Left renal cortex interstitium (tissue), 4 donors: ENCODE measurements at places on chromosomes 6 and 20. TPM values are rescaled to one million over a fixed set of nuclear protein-coding genes. Genes with fewer than 3 reads are reported as not detected.

GRCh38 chr6:108733051-108733450, 115.2 kb upstream of the ARMC2 start:
- DNase-seq, result no peak

DNA sequence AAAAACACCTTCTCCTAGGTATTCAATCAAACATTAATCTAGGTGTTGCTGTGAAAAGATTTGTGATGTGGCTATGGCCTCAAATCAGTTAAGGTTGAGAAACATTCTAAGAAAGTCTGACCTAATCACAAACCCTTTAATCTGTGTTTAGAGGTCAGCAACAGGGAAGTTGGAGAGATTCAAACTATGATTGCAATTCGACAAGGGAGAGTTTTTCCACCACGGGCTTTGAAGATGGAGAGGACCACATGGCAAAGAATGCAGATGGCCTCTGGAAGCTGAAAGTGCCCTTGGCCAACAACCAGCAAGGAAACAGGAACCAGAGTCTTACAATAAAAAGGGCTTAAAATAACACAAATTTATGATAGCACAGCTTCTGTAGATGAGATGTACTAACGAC, 29.6 kb upstream of the LGSN start:
- DNase-seq, result no peak

DNA sequence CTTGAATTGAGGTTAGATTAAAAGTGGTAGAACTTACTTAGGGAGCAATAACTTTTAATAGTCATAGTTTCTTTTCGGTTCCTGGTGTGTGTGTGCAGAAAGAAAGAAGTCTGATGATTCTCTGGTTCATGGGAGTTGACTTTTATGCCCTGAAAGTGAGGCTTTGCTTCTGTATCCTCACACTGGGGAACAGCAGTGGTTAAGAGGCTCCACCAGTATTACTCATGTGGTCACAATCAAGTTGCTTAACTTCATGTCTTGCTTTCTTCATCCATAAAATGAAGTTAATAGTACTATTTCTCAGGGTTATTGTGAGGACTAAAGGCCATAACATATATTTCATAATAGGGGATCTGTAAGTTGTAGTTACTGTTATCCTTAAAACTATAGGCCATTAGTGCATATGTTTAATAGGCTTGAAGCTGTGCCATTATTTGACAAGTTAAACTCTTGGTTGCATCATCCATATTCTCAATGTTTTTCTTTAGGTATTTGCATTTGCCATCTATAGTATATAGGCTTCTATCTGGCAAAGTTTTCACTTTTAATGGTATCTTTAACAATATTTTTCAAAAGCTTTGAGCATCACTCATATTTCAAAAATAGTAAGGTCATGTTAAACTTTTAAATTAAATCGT, 262.4 kb downstream of the PLCB1 start:
- no peak for DNase-seq

- DNase-seq, result no peak
Measured at GRCh38 chr6:128233531-128233930, 286.9 kb downstream of the PTPRK start.

DNA sequence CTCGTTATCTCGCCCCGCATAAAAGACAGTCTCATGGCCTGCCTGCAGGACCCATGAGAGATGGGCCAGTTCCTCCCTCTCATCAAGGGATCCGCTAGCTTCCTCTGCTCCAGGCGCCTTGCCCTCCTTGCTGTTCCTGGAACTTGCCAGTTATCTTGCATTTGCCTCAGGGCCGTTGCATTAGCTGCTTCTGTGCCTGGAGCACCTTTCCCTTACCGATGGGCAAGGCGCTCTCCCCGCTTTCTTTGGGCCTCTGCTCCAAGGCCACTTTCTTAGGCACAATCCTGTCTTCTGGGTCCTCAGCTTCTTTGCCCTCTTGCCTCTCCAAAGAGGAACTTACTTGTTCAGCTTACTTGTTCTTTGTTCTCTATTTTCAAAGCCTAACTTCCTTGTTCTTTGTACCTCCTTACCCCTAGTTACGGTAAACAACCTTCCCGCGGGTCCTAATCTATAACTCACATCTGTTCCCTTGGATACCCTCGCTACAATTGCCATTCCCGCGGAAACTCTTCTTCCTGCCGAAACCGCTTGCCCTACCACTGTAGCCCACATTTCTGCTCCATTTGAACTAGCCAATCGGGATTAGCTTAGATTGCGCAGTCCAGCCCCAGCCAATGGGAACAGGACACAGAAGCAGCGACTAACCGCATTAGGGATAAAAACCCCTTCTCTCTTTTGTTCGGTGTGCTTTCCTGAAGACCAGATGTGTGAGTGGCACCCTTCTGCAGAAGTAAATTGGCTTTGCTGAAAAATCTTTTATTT, 887 bp upstream of the NSFL1C start:
- no peak for DNase-seq

DNA sequence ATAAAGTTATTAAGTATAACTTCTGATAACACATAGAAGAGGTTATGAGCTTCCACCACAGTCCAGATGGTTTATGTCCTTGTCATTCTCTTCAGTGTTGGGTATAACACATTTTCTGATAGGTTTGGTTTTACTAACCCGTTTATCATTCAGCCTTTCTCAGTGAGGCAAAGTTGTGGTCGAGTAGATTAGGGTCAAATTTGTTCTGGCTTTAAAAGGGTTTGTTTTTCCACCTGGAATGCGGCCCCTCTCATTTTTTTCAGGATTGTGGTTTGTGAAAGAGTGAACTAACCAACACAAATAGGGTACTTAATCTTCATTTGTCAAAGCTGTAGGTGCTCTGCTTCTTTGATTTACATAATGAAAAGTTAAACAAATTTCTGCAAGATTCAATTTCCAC, 204.2 kb upstream of the ASCC3 start:
- DNase-seq, result no peak

GRCh38 chr20:36845288-36845971, 30.5 kb upstream of the TLDC2 start:
- DNase-seq, result no peak

- DNase-seq, result no peak
Measured at GRCh38 chr20:54545676-54546358, 70.4 kb downstream of the DOK5 start.

DNA sequence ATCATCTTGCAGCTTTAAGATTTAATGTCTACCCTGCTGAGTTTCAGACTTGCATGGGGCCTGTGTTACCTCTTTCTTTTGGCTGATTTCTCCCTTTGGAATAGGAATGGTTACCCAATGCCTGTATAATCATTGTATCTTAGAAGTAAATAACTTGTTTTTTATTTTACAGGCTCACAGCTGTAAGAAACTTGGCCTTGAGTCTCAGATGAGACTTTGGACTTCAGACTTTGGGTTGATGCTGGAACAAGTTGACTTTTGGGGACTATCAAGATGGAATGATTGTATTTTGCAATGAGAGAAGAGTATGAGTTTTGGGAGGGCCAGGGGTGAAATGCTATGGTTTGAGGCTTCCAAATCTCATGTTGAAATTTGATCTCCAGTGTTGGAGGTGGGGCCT, 34.9 kb upstream of the CAP2 start:
- no peak for DNase-seq

DNA sequence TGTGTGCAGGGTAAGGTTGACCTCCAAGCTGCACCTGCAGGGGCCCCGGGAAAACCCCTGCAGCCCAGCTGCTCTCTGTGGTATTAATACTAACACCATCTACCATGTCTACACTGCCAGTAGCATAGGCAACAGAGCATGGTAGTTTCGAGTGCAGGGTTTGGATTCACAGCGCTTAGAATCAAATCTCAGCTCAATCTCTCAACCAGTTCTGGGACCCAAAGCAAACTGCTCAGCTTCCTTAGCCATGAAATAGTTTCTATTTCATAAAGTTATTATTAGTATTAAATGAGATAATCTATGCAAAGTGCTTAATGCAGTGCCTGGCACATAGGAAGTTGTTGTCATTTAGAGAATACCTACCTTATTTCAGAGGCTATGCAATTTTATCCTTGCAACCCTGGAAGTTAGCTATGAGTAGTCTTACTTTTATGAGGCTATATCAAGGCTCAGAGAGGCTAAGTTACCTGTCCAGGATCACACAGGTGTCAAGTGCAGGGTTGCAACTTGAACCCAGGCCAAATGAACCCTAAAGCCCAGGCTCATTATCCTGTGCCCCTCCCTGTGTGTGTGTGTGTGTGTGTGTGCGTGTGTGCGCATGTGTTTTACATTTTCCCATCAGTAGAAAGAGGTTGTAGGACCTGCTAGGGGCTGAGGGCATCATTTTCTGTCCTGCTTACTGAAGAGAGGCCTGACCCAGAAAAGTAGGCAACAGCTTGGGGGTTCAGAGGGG, 27.6 kb upstream of the MRPS18A start:
- DNase-seq, result no peak

DNA sequence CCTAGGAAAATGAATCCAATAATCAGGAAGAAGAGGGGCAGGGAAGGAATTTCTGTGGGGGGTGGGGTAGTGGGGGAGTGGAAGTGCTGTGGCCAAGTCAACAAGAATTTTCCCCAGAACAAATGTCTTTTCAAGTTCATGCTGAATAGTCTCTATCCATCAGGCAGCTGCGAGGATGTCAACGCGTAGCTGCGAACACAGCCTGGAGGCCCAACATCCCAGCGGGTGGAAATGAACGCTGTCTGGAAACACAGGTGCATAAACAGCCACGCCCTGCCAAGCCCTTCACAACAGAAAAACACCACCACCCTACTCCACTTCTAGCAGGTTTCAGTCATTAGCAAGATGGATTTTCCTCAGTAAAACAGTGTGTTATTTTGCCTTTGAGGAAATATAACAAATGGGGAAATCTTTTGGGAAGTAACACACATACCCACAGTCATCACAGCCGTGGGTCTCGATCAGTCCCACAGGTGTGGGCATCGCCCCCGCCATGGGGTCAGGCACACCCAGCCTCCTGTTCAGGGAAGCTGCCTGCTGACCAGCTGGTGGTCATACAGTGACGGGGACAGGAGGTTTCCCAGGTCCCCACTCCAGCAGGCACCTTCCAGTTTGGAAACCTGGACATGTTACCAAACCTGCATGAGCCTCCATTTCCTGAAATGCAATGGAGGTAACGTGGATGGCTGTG, 112.1 kb upstream of the THBS2 start:
- no peak for DNase-seq

DNA sequence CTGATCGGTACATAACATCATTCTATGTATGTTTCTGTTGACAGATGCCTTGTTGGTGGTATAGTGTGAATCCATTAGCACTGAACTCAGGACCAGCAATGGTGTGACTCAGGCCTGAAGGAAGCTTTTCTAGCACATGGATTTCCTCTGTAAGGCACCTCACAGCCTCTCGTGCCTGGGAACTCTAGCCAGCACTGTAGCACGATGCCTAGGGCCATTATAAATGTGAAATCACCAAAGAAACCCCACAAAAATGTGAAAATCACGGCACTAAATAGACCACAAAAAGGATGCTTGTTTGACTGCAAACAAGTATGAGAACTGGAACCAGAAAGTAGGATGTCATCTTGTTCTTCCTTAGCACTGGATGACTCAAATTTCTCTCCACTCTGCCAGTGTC, 63.7 kb upstream of the NKX2-2 start:
- no peak for DNase-seq

- DNase-seq, result no peak
Measured at GRCh38 chr20:16528078-16528477, 45.2 kb downstream of the KIF16B start.

DNA sequence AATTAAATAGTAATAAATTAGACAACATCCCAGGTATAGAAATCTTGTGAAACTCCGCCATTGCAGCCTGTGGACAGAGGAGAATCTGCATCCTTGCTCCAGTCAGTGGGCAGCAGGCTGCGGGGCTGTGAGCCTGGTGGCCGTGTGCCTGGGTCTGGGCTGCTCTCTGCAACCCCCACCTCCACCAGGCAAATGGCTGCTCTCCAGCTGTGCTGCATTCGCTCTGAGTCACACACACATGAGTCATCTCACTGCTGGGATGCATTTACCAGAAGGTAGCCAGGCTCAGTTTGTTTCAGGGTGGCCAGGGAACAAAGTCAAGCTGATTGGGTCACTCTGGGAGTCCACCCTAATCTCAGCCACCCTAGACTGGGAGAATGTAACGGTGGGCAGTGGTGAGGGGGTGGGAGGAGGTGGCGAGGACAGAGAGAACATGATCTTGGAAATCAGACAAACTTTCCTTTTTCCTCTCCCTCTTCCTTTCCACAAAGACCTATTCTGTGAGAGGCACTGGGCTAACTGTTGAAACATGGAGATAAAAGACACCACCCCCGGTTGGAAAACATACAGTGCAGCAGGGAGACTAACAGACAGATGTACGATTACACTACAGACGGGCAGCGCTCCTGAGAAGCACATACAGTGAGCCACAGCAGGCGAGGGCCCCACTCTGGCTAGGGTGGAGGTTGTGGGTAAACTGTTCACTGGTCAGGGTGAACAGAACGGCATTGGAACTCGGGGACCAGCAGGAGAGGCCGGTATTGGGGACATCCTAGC, 59.2 kb downstream of the TRAM2 start:
- DNase-seq, result no peak

DNA sequence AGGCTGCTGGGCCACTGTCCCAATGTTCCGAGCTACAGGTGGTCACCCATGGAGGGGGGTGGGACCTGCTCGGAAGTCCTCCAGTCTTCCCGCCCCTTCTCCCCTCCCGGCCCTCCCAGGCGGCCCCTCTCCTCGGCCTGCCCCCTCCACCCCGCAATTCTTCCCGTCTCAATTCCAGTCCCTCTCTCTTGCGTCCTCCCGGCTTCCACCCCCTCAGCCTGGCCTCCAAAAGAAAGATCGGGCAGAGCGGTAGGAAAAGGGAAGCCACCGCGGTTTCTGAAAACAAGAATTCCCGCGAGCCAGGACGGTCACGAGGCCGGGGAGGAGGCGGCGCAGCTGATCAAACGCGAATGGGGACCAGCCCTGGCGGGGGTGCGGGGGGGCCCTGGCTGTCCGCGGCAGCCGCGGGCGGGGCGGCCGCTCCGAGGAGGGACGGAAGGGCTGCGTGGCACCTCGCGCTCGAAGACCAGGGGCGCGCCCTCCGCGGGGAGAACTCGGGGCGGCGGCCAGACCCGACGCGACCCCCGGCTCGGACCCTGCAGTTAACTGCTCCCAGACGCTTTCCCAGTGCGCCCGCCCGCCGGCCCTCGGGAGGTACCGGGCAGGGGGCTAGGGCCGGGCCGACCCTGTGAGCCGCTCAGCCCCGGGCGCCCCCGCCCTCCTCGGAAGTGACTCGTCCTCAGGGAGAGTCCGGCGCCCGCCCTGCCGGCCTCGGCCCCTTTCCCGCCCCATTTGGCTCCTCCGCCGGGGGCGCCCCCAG, 1.0 kb downstream of the PXDC1 start:
- no peak for DNase-seq

DNA sequence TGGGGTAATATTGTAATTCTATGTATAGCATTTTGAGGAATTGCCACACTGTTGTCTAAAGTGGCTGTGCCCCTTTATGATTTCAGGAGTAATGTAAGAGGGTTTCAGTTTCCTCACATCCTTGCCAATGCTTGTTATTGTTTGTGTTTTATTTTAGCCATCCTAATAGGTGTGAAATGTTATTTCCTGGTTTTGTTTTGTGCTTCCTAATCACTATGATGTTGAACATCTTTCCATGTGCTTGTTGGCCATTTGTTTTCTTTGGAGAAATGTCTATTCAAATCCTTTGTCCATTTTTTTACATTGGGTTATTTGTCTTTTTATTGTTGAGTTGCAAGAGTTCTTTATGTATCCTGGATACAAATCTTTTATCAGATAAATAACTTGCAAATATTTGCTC, 97.3 kb upstream of the MLIP start:
- no peak for DNase-seq

GRCh38 chr6:15086348-15087158, 159.3 kb upstream of the JARID2 start:
- DNase-seq, result no peak

Gene SERINC3
- 65.5 TPM for polyA plus RNA-seq

Gene IL17A
- not detected for polyA plus RNA-seq

Gene GHRH
- not detected for polyA plus RNA-seq

Gene SLC2A10
- 16.1 TPM for polyA plus RNA-seq

Gene GGTLC1
- polyA plus RNA-seq, result not detected

Gene ZNF165
- 4.3 TPM for polyA plus RNA-seq

Gene COMMD7
- 72.6 TPM for polyA plus RNA-seq

Gene PHIP
- 46.5 TPM for polyA plus RNA-seq

Gene FAM209B
- not detected for polyA plus RNA-seq
